ENCODE measurements at places on chromosomes 5 and 9.

DNA sequence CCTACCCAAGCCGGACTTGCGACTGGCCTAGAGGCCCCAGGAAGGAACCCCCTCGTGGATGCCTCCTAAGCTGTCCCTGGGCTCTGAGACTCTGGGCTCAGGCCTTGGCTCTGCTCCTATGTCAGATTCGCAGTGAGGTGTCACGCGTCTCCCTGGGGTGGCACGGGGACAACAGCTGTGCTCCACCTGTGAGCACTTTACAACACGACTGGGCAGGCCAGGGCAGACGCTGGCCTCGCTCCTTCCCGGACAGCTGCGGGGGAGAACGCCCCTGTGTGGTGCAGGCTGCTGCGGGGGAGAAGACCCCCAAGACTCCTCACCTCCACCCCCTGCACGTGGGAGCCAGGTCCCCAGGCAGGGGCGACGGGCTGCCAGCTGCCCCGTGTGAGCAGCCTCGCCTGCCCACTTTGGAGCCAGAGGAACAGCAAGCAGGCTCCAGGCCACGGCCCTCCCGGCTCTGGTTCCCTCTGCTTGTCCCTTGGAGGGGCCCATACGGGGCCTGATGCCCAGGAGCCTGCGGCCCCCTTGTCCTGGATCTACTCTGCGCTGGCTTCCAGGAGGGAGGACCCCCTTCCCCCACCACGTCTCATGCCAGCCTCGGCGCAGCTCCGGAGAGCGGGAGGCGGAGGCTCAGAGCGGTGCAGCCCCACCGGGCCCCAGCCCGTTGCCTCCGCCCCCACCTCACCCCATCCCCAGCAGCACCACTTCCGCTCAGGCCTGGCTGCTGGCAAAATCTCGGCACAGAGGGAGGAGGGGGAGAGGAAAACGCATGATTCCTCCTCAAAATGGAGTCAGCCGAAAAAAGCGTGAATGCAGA lies 36.0 kb downstream of the SARDH start:
- no peak for DNase-seq

- DNase-seq: no peak
Observed at GRCh38 chr5:145157841-145158240, 677.3 kb downstream of the PRELID2 start.

DNA sequence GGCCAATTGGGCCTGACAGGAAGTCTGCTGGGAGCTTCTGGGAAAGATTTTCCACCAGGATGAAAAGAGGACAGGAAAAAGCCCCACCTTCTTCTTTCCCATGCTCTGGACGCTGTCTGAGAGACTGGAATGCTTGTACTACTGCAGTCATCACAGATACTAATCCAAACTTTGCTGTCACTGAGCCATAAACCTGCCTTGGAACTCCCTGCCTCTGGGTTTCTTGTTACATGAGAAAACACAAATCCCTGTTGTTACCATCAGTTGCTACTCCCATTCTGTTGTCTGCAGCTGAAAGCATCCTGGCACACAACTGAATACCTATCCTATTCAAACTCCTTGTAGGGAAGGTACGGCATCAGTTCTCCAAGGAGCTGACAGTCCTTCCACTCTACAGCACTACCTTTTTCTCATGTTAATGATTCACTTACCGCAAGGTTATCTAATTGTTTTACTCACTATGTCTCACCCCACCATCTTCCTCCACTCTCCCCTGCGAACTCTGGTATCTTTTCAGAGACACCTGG lies 167.5 kb downstream of the CDK5RAP2 start:
- DNase-seq: no peak

DNA sequence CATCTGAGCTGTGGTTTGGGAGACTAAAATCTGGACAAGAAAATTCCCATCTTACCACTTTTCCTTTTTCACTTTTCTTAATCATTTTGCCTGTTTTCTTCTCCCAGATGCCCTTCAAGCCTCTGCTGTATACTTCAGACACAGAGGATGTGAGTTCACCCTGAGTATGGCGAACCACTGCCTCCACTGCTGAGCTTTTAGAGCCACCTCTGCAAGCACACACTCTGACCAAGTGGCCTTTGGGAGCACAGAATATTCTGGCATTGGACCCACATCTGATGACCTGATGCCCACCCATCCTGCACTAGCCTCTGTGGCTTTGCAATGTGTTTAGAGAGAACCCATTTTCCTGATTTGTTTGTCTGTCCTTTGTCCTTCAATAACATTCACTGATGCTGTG lies 32.5 kb downstream of the TERT start:
- DNase-seq: no peak

DNA sequence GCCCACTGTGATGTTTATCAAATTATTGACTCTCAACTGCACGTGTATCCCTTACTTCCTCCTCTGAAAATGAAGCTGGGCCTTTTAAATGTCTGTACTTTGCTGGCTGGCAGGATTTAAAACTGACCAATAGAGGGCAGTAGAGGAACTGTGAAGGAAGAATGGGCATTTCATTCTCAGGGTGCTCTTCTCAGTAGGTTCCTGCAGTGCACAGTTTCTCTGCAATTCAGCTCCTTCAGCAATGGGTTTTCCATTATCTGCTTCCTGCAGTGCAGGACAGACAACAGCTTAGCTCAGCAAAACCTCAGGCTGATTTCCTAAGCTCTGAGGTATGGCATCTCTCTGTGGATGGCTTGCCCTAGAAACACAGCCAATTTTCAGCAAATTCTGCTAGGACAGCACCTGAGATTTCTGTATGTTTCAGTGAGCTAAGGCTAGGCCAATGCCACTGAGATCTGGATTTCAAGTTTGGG lies 298.4 kb upstream of the PRDM9 start:
- DNase-seq: peak; percentile 98

DNA sequence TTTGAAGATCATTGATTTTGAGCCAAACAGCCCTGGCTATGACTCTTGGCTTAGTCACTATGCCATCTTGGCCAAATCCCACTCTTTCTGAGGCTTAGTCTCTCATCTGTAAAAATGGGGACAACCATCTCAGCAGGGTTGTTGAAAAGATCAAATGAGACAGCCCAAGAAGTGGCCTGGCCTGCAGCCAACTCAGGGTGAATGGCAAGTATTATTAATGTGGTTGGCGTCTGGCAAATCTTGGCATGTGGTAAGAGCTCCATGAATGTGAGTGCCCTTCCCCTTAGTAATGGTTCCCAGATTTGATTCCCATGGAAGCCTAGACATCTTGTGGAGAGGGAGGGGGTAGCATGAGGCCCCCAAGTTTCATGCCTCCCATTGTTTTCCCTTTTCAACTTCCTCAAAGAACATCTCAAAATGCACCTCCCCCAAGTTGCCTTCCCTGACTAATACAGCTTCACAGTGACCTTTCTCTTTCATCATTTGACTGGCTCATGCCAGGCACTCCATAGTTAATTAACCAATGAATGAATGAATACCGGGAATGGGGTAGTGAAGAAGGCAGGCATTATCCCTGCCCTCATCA lies 11.8 kb upstream of the TGFBI start:
- DNase-seq: peak; percentile 94

DNA sequence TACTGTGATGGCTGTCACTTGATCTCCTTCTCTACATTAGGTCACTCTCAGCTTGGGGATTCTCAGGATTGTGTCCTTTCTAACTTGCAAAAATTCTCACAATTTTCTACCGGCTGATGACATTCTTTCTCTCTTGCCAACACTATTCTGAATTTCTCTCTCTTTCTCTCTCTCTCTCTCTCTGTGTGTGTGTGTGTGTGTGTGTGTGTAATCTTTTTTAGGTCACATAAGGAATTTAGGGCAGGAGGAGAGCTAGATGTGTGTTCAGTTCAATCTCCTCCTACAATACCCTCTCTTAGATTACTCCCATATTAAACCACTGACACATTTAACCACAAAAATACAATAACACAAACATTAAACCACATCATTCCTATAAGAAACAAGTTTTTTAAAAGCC lies 242.3 kb upstream of the NREP start:
- DNase-seq: no peak

DNA sequence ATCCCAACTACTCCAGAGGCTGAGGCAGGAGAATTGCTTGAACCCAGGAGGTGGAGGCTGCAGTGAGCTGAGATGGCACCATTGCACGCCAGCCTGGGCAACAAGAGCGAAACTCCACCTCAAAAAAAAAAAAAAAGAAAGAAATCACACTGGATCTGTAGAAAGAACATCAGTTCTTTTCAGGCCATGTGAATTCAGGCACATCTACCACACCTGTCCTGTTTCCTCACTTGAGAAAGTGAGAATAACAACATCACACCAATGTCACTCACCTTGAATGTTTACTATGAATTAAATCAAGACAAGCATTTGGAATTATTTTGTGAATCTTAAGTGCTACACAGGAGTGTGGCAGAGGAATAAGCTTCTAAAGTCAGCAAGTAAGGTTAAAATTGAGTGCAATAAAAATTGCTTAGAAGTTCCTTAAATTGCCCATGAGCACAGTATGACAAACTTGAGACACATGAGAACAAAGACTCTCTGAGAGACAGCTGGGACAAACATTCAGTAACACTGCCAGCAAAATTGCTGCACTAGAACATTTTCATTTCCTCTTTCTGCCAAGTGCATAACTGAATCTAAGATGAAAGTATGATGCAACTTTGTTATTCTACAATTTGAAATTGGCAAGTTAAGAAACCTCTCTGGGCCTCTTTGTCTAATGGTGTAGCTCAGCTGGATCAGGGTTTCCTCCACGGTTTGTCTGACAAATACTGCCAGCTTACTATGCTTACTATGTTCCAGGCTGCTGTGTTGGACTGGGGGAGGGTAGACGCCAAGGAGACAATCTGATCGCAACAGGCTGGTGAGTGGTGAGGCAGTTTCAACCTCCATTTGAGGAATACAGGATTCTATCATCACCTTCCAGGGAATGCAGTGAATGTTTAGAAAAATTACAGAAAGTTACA lies 1.9 kb upstream of the RIC1 start:
- DNase-seq: peak; percentile 42

DNA sequence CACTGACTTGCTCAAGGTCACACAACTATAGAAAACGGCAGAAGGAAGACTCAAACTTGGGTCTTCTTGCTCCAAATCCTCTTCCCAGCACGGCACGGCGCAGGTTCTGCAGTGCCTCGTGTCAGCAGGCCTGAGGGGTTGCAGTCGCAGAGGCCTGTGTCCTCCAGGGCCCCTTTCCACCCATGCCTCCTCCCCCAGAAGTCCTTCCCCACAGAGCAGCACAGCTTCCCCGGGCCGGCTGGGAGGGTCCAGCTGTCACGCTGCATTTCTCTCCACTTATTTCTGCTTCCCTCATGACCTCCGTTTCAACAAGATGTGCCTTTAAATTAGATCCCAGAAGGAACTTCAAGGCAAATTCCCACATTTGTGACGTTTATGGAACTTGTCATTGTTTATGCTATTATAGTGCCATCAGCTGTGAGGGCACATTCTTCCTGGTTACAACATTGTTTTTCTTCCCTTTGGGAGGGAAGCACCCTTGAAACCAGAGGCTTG lies 148.4 kb downstream of the C5orf15 start:
- no peak for DNase-seq

GRCh38 chr5:149374801-149375200 lies 4.3 kb downstream of the IL17B start:
- no peak for DNase-seq

DNA sequence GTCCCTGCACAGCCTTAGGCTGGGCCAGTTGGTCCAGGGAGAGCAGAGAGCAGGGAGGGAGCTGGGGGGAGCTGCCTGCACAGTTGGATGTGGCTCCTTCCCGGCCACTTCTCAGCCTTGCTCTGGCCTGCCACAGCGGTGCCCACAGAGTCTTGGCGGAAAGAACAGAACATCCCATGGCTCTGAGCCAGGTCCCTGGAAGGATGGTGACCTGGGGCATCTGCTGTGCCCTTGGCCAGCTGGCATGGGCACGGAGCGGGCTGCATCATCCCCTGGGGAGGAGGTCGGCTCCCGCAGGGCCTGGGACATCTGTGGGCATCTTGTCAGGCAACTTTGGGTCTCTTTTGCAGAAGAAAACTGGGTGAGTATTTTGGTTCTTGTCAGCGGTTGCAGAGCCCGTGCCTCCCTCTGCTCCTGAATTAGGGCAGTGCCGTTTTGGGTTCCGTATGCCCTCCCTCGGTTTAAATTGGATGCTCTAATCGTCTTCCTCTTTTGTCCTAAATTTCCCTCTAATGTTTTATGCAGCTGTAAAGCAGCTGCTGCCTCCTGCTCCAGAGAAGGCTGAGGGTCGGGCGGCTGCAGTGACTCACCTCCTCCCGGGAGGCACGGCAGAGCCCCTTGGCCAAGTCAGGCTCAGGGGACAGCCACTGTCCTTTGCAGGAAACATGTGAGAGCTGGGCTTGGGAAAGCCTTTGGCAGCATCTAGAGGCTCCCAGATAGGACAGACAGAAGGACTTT lies 10.5 kb upstream of the NACC2 start:
- DNase-seq: no peak

DNA sequence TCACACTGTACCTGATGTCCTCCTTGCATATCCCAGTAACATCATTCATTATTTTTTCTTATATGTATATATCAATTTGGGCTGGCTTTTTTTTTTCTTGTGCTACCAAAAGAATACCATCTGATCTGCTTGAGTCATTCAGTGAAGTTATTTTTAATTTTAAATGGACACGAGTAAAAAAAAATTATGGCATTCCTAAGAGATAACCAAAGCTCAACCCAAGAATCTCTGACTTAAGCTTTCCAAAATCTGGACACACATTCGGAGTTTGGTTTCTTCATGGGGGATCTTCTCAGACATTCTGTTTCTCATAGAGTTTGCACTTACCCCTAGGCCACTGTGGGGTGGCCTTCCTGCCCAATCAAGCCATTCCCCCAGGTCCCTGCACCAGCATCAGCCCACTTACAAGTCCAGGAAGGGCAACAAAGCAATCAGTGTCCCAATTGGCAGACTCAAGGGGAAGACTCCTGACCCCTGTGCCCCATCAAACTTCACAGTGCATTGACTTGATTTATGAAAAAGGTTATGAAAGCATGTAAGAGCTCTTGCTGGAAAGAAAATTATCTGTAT lies 49.2 kb upstream of the SPDL1 start:
- DNase-seq: no peak

GRCh38 chr5:101943784-101944183 lies 352.3 kb downstream of the SLCO4C1 start:
- DNase-seq: no peak

GRCh38 chr5:102922111-102922720 lies 167.1 kb downstream of the PAM start:
- no peak for DNase-seq

DNA sequence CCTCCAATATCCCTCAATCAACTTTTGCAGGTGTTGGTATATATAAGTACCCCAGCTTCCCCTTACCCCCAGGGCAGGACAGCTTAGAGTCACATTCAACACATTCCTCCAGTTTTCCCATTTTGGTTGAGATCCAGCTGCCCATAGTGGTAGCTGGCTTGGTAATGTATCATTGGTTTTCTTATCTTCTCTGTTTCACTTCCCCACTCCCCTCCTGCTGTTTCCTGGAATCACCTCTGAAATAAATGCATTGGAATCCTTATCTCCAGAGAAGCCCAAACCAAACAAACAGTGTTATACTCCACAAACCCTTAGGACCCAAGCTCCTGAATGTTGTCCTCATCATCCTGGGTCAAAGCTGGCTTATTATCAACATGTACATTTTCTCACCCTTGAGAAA lies 184.8 kb downstream of the TMEM38B start:
- DNase-seq: no peak

DNA sequence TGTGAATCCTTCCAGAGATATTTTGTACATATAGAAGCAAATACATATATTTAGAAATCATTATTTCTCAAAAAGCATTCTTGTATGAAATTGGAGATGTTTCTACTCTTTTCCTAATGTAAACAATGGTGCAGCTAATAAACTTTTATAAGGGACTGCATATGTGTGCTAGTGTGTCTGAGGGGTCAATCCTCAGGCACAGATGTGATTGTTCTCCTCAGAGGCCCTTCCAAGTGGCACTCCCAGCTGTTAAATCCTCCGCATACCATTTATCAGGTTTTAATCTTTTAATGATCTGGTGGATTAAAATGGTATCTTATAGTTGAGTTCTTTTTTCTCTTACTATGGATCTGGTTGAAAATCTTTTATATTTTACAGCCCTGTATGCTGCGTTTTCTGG lies 5.6 kb upstream of the OMD start:
- DNase-seq: no peak

All from NCI-H446 (cell line).